ENCODE measurements at places on chromosomes 4 and X. TPM values are rescaled to one million over a fixed set of nuclear protein-coding genes. Genes with fewer than 3 reads are reported as not detected.

The PAGE2B gene
- not detected for polyA plus RNA-seq

The ZNF630 gene
- 0.65 TPM for polyA plus RNA-seq

The DGKK gene
- polyA plus RNA-seq, result not detected

The CTAG1A gene
- not detected for polyA plus RNA-seq

Measured in liver (tissue), 10 donors.